Activated CD4-positive, alpha-beta T cell treated with anti-CD3 and anti-CD28 coated beads for 24 hours (primary cell): ENCODE measurements at places on chromosomes 6 and 20.

- no peak for DNase-seq
Measured at GRCh38 chr6:105067329-105067728, 110.4 kb downstream of the LIN28B start.

DNA sequence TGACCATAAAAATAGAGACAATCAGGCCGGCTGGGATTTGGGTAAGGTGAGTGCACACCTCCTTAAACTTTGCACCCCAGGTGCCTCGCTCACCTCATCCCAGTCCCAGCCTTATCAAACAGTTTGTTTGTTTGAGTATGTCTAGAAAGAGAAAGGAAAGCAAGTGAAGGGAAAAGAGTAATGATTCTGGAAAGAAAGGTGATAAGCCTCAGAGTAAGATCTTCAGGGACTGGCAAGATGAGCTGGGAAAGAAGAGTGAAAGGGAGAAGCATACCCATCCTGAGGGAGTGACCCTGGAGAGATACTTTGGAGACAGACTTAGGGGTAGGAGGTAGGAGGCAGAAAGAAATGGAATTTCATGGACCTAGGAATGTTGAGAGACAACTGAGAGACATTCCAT, 1.7 kb downstream of the TAP2 start:
- DNase-seq: no peak

DNA sequence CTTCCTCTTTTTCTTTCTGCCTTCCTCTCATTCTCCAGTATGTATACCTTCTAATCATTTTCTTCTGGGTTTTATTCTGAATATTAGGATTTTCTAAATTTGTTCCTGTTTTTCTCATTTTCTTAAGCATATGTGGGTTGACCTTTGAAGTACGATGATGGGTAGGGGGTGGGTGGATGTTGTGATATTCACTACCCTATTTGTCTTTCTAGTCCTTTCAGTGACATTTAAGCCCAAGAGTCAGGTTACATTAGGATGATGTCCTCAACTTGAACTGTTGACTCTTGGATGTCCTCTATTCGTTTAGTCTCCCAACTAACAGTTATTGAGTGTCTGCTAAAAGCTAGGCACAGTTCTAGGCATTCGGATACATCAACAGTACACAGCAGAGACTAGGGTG, 7.3 kb downstream of the ABT1 start:
- DNase-seq: no peak

- no peak for DNase-seq
Measured at GRCh38 chr6:28794175-28795002, 129.4 kb downstream of the TRIM27 start.

GRCh38 chr6:146910611-146911010, 293.6 kb upstream of the STXBP5 start:
- no peak for DNase-seq

- DNase-seq: no peak
Measured at GRCh38 chr6:136593748-136594490, 43.7 kb upstream of the MAP7 start.

- DNase-seq: no peak
Measured at GRCh38 chr6:51843456-51844056, 243.9 kb downstream of the PKHD1 start.

GRCh38 chr20:26167499-26167898, 470.8 kb upstream of the ZNF337 start:
- no peak for DNase-seq

DNA sequence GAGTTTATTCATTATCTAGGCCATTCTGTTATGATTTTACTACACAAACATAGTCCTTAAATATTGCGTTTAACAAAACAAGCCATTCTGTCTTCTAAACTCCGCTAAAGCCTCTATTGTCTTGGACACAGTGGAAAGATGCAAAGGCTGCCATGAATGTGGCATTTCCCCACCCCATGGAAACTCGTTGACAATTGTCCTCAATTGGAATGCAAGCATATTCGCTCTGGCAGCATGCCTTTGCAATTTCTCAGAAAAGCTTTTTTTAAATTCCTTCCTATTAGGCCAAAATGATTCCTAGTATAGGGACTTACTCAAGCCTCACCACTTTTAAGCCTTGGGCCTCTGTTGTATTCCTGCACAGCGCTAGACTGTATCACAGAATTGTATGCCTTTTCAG, 22.8 kb downstream of the OR2A4 start:
- DNase-seq: no peak

- DNase-seq: no peak
Measured at GRCh38 chr6:152107973-152108372, 300.5 kb downstream of the ESR1 start.

DNA sequence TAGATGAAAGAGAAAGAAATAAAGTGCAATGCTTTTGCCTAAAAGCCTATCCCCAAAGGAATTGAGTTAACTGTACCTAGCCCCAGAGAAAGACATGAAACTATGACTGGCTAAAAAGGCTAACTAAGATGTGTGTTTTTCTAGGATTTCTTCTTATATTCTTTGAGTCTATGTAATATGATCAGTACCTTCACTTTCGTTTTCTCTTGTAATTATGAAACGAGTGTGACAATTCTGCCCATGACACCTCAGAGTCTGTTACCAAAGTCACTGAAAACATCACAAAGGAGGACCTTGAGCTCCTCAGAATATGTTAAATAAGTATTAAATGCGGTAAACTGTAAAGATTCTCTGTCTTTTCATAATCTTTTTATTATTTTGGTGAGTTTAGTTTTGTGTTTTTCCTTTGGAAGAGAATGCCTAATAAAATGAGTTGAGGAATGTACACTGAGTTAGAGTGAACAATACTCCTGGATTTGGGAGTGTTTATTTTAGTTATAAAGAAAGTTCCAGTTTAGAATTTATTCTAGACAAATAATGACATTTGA, 141.3 kb downstream of the FUT9 start:
- no peak for DNase-seq

DNA sequence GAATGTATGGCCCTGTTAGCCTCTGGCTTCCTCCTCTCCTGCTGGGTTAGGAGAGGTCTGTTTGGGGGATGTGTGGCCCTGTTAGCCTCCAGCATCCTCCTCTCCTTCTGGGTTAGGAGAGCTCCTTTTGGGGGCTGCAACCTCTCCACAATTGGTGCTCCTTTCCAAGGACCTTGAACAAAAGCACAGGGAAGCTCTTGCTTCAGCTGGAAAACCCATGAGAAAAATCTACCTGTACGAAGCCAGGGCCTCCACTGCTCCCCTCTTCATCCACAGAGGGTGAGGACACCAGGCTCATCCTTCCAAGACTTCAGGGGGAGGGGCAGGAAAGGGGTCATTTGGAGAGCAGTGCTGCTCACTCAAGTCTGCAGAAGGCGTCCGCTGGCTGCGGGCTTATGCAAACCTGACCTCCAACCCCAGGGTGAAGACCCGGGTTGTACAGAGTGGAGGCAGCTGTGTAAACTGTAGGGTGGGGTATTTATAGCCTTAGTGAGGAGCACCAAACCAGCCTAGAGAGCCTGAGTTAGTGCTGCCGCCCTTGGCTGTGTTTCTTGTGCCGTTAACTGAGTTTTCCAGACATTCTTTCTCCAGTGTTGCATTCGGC, 62.1 kb downstream of the SLC24A3 start:
- no peak for DNase-seq

DNA sequence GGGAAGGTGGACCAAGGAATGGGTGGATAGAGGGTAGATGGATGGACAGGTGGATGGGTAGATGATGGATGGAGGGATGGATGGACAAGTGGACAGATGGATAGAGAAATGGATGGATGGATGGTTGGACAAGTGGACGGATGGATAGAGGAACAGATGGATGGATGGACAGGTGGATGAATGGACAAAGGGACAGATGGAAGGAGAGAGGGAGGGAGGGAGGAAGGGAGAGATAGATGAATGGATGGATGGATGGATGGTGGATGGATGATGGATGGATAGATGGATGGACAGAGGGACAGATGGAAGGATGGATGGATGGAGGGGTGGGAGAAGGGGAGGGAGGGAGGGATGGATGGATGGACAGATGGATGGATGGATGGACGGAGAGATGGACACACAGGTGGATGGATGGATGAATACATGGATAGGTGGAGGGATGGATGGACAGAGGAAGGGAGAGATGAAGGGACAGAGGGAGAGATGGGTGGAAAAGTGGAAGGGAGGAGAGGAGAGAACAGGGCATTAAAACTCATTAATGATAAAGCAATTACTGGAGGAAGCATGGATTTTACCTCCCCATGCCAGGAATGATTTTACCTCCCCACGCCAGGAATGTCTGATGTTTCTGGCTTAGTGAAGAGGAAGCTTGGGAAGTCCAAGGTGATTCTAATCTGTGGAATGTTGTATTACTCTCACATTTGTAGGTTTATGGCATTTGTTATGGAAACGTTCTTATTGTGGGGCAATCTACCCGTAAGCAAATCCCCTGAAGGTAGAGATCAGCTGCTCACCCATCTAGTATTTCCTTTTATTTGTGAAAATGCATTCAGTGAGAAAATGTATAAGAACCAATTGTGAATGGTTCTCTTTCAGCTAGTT, 383.3 kb downstream of the TAF4 start:
- no peak for DNase-seq

DNA sequence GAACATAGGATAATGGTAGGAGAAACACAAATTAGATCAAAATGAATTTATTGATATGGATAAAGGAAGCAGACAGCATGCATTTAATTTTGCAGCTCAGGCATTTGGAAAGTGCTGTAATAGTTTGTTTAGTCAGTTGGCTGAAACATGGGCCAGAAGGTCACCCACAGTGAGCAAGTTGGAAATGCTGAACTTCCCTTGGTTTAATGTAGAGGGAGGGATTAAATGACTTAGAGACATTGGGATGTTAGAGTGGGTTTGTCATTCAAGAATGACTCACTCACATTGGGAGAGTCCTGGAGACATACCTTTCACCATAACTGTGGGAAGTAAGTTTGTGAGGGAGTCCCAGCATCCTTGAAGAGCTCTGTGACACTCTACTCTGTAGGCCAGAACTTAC, 231.5 kb upstream of the PLCB4 start:
- DNase-seq: no peak

DNA sequence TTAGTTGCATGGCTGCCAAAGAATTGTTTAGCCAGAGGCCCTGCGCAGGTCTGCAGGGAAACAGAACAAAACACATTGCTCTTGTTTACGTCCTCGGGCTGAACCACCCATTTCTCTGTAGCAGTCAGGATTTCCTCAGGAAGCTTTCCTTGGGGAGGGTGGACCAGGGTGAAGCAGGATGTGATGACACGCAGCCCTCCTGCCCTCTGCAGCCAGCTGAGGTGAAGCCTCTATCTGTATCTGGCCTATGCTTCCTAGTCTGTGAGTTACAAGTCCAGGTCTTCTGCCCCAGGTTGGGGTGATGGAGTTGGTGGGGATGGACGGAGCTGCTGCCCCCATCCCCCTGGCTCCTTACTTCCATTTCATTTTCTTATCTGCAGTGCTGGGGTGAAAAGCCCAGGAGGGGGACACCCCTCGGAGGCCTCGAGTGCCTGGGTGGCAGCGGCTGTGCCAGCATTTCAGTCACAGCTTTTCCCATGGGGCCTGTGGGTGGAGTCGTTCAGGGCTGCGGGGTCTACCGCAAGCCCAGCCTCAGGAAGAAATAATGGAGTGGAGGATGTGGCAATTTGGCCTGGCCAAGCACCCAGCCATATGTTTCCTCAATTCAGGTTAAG, 24.9 kb downstream of the SASH1 start:
- no peak for DNase-seq

GRCh38 chr6:155493694-155494143, 38.1 kb upstream of the NOX3 start:
- DNase-seq: no peak

DNA sequence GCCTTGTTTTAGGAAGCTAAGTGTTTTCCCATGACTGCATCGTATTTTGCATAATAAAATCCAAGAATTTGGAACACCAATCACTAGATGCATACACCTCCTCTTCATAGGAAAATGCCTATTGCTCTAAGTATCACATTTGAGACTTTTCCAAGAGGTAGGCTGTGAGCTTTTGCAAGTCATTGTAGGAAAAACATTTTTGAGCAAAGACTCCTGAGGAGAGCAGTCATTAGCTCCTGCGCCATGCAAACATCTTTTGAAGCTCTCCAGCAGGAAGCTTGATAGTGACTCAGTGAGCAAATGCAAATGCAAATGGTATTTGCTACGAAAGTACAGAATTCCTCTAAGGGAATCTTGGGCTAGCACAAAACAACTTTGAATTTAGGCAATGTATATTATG, 750.4 kb downstream of the QKI start:
- DNase-seq: no peak

DNA sequence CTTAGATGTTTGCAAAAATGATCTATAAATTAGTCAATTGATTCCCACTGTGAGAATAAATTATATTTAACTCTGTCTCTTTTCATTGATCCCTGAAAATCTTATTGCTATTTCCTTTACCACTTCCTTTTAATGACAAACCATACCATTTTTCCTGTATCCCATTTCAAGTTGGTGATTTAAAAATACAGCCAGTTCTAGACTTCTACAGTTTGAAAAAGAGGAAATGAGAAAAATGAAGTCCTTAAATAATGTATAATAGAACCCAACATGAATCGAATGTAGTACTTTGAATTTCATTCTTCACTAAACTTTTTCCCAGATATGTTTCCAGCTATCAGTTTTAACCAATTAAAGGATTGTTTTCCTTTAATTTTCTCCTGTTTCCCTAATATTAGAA, 29.5 kb upstream of the SDHAF4 start:
- DNase-seq: no peak

DNA sequence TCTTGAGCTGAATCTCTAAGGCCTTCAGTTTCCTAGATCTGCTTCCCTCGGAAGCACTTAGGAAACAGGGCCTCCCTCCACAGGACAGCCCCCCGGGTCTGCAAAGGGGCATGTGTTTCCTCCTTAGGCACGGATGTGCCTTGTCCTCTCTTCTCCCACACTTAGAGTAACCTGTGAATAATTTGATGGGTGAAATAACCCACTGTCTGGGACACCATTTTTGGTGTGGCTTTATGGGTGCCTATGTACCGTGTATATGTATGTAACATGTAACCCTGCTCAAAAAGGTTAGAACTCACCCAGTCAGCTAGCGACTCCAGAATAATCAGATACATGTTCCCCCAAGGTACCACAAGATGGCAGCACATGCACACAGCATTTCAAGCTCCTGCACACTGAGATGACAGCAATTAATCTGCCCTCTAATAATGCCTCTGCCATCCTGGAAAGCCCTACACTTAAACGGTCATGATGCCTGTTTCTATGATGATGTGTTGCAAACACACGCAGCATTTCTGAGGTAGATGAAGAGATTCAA, 212.0 kb upstream of the PROKR2 start:
- DNase-seq: peak; percentile 48

- no peak for DNase-seq
Measured at GRCh38 chr6:42507195-42507594, 55.5 kb upstream of the TRERF1 start.
